ENCODE measurements at places on chromosomes 3 and 15. TPM values are rescaled to one million over a fixed set of nuclear protein-coding genes. Genes with fewer than 3 reads are reported as not detected.

ZNF662 gene
- polyA plus RNA-seq: 0.43 TPM

ZNF660 gene
- not detected for polyA plus RNA-seq

PIERCE2 gene
- polyA plus RNA-seq: not detected

CFAP92 gene
- 0.20 TPM for polyA plus RNA-seq

ALDH1A3 gene
- not detected for polyA plus RNA-seq

CFAP100 gene
- not detected for polyA plus RNA-seq

SKOR1 gene
- polyA plus RNA-seq: not detected

PRC1 gene
- 0.47 TPM for polyA plus RNA-seq

DNA sequence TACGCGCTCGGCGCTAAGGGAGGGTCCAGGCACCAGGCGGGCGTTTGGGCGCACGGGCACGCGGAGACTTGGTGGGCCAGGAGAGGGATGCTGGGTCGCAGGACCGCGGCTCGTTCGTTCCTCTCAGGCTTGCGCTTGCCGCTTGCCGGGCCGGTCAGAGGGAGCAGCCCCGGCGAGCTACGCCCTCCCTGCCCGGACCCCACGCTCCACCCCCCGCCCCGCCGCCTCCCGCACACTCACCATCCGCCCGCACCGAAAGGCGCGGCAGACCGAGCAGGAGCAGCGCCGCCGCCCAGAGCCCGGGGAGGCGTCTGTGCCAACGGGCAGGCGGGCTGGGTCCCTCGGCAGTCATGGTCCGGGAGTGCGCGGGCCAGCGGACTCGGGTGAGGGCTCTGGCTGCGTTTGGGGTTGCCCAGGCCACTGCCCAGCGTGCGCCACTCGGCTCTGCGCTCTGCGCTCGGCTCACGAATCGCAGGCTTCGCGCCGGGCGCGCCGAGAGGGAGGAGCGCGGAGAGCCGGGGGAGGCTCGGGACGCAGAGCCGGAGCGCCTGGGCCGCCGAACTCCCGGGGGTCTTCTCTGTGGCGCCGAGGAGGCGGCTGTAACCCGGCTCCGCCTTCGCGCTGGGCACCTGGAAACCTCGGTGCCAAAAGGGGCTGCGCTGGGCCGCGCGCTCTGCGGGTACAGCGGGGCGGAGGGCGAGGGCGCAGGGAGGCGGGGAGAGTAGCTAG is at the start of gene SUSD5:
Gene SUSD5 (minus strand): TSS at position 365 of the 729 bp plus-strand sequence. CDS start 13 bp downstream, at position 352.
- H3K27ac ChIP-seq: no peak within 1 kb of the TSS
- no peaks in the 10 kb centered on the region for H3K36me3 ChIP-seq
- no peak within 1 kb of the TSS for H3K4me3 ChIP-seq
- no peaks in the 10 kb centered on the region for H3K27me3 ChIP-seq

GRCh38 chr3:120182613-120183511 is 88.6 kb upstream of the GSK3B start:
- H3K4me3 ChIP-seq: no peak overlapping the region
- no peak for DNase-seq
- H3K27me3 ChIP-seq: no peaks in the 10 kb centered on the region
- H3K36me3 ChIP-seq: no peaks in the 10 kb centered on the region

DNA sequence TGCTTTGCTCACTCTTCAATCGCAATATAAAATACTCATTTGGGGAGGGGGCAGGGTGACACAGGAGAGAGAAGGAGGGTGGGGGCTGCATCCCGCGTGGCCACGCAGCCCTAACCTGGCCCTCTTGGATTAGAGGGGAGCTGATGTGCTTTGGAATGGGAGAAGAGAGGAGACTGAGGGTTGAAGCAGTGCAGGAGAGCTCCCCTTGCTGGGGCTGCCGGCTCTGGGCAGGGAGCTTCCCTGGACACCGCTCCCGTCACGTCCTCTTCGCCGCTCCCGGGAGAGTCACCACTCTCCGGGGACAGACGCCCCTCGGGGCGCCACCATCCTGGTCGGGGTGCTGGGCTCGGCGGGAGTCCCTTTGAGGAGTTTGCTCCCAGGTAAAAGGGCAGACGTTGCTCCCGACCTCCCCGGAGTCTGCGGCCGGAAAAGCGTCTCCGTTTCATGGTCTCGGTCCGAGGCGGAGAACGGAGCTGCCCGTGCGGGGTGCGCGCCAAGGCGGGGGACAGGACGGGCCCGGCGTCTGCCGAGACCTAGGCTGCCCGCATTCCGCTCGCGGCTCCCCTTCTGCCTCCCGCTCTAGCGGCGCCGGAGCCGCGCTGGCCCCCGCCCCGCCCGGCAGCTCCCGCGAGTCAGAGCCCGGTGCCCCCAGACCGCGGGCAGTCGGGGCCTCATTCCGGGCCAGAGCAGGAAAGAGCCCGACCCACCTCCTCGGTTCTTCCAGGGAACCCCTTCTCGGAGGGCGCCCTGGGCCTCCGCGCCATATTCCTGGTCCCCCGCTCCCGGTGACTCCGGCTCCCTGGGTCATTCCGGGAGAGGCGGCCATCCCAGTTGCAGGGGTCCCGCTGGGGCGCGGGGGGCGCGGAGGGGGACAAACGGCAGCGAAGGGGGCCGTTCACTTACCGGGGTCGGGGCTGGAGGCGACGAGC is 603 bp downstream of the SLC7A14 start:
- H3K36me3 ChIP-seq: no peaks in the 10 kb centered on the region
- H3K27ac ChIP-seq: no peak overlapping the region
- no peaks in the 10 kb centered on the region for H3K27me3 ChIP-seq
- no peaks in the 10 kb centered on the region for H3K4me1 ChIP-seq
- no peak for DNase-seq

DNA sequence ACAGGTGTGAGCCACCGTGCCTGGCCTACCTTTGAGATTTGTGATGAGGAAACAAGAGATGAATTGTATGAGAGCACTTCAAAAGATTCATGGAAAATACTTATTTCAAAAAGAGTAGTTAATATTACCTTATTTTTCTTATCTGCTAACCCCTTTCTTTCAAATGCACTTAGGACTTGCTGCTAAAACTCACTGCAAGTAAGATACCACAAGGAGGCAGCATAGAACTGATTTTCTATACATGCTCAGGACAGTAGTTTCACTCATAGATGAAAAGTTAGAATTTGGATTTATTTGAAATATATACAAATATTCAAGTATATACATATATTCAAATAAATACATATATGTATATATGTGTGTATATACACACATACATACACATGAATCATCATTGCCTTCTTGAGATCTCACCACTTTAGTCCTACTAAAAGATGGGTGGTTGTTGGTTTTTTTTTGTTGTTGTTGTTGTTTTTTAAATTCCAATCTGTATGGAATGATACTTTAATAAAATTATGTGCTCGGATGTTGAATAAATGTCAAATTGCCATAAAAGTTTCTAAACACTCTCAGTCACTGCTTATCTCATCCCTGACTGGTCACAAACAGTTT is 2.4 kb downstream of the CCNDBP1 start:
- peaks cover 22% of the 10 kb centered on the region for H3K4me1 ChIP-seq
- H3K27me3 ChIP-seq: no peaks in the 10 kb centered on the region
- no peak overlapping the region for H3K27ac ChIP-seq
- no peak for DNase-seq
- no peak overlapping the region for H3K4me3 ChIP-seq

DNA sequence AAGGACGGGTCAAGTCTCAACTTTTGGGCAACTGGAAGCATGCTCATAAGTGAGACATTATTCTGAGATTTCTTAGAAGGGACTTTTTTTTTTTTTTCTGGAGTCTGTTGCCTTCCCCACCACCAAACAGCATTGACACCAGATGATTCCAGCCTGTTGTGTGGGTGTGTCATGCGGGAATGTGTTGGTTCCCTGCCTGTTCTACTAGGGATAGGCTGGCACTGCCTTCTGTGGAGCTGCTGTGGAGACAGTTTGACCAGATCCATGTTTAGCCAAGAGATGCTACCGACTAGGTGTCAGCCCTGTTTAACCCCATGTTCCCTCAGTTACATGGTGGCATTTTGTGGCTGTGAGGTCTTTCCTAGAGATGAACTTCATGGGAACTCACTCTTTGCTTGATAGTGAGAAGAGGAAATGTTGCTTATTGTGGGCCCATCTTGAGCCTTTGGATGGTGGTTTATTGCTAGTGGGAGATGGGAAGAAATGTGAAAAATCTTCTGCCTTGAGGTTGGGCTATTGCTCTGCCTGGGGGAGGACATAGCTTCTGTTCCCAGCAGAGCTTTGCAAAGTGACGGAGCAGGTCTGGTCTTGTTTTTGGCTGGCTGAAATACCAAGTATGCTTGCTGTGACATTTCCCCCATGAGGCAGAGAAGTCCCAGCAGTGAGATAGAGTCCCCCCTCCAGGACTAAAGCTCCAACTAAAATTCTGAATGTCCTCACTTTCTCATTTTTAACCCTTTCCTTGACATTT is 31.3 kb downstream of the TRAK1 start:
- no peaks in the 10 kb centered on the region for H3K36me3 ChIP-seq
- H3K27me3 ChIP-seq: no peaks in the 10 kb centered on the region
- H3K4me3 ChIP-seq: no peak overlapping the region
- no peak overlapping the region for H3K27ac ChIP-seq
- no peaks in the 10 kb centered on the region for H3K4me1 ChIP-seq

GRCh38 chr15:49135911-49136310 is 19.5 kb downstream of the COPS2 start:
- H3K4me3 ChIP-seq: no peak overlapping the region
- no peaks in the 10 kb centered on the region for H3K4me1 ChIP-seq
- peaks cover 73% of the 10 kb centered on the region for H3K36me3 ChIP-seq
- DNase-seq: no peak
- no peaks in the 10 kb centered on the region for H3K27me3 ChIP-seq

GRCh38 chr3:13273604-13274105 is 146.5 kb downstream of the NUP210 start:
- H3K27ac ChIP-seq: no peak overlapping the region
- H3K27me3 ChIP-seq: no peaks in the 10 kb centered on the region
- DNase-seq: no peak

GRCh38 chr3:51777985-51778384 is 1.1 kb downstream of the IQCF6 start:
- H3K4me1 ChIP-seq: no peaks in the 10 kb centered on the region
- no peak overlapping the region for H3K4me3 ChIP-seq
- DNase-seq: no peak
- H3K27me3 ChIP-seq: no peaks in the 10 kb centered on the region
- H3K36me3 ChIP-seq: no peaks in the 10 kb centered on the region

- no peaks in the 10 kb centered on the region for H3K36me3 ChIP-seq
- no peak for DNase-seq
- no peaks in the 10 kb centered on the region for H3K27me3 ChIP-seq
- no peaks in the 10 kb centered on the region for H3K4me1 ChIP-seq
Observed at GRCh38 chr3:11698326-11699082, 54.8 kb upstream of the VGLL4 start.

GRCh38 chr3:178396318-178396717 is 139.9 kb upstream of the KCNMB2 start:
- no peak for DNase-seq
- no peaks in the 10 kb centered on the region for H3K36me3 ChIP-seq
- no peak overlapping the region for H3K27ac ChIP-seq
- H3K4me3 ChIP-seq: no peak overlapping the region
- H3K27me3 ChIP-seq: no peaks in the 10 kb centered on the region

GRCh38 chr3:155805204-155805801 is 775 bp downstream of the C3orf33 start:
- peak overlapping the region; percentile 79 for H3K27ac ChIP-seq
- no peaks in the 10 kb centered on the region for H3K4me1 ChIP-seq

GRCh38 chr15:101310508-101310907 is 15.5 kb upstream of the SNRPA1 start:
- no peaks in the 10 kb centered on the region for H3K36me3 ChIP-seq
- H3K4me3 ChIP-seq: no peak overlapping the region
- no peaks in the 10 kb centered on the region for H3K4me1 ChIP-seq

GRCh38 chr3:150384296-150385212 is 23.5 kb upstream of the TSC22D2 start:
- H3K27ac ChIP-seq: peak overlapping the region; percentile 42
- peak; percentile 70 for DNase-seq
- peak overlapping the region; percentile 46 for H3K4me3 ChIP-seq
- H3K27me3 ChIP-seq: no peaks in the 10 kb centered on the region
- H3K36me3 ChIP-seq: no peaks in the 10 kb centered on the region

GRCh38 chr3:110814170-110815007 is 257.2 kb upstream of the NECTIN3 start:
- DNase-seq: no peak
- no peaks in the 10 kb centered on the region for H3K27me3 ChIP-seq
- H3K4me1 ChIP-seq: no peaks in the 10 kb centered on the region
- no peak overlapping the region for H3K4me3 ChIP-seq
- no peak overlapping the region for H3K27ac ChIP-seq

GRCh38 chr3:11284011-11284410 is 11.8 kb downstream of the ATG7 start:
- no peak for DNase-seq
- peaks cover 18% of the 10 kb centered on the region for H3K36me3 ChIP-seq
- H3K27ac ChIP-seq: no peak overlapping the region
- peaks cover 14% of the 10 kb centered on the region for H3K4me1 ChIP-seq

- H3K36me3 ChIP-seq: no peaks in the 10 kb centered on the region
- H3K27me3 ChIP-seq: no peaks in the 10 kb centered on the region
- no peak for DNase-seq
- H3K27ac ChIP-seq: no peak overlapping the region
Observed at GRCh38 chr3:47976135-47976732, 40.0 kb downstream of the MAP4 start.

- H3K4me1 ChIP-seq: no peaks in the 10 kb centered on the region
- DNase-seq: no peak
- no peaks in the 10 kb centered on the region for H3K27me3 ChIP-seq
- H3K27ac ChIP-seq: no peak overlapping the region
- H3K4me3 ChIP-seq: no peak overlapping the region
- H3K36me3 ChIP-seq: no peaks in the 10 kb centered on the region
Observed at GRCh38 chr3:73766599-73767381, 142.0 kb upstream of the PDZRN3 start.

DNA sequence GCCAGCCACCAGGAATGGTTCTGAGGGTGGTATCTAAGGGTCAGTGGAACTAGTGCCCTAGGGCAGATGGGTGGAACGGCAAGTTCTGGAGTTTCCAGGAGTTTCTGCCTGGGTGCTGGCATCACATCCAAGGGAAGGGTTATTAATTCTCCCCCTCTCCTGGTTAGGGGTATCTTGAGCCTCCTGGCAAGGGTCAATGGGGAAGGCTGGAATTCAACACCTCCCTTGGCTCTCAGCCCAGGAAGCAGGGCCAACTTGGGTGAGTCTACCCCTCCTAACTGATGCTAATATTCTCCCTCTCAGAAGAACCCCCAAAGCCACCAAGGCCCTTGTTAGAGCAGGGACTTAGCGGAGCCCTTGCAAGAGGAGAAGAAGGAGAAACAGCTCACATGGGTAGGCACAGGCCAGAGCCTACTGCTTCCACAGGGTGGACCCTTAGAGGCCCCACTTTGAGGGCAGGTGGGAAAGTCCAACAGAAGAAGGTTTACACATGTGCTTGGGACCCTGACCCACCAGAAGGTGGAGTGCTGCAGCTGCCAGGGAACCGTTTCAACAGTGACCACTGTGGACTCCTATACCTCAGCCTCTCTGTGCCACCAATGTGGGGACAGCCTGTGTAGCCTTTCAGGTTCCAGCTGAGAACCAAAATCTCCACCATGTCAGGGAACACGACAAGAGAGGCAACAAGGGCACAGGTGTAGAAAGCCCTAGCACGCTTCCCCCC is 3.3 kb downstream of the TMEM115 start:
- DNase-seq: no peak
- H3K27me3 ChIP-seq: no peaks in the 10 kb centered on the region
- peaks cover 40% of the 10 kb centered on the region for H3K4me1 ChIP-seq
- H3K4me3 ChIP-seq: peak overlapping the region; percentile 16
- peak overlapping the region; percentile 93 for H3K27ac ChIP-seq
- H3K36me3 ChIP-seq: peaks cover 5% of the 10 kb centered on the region

All from naive thymus-derived CD4-positive, alpha-beta T cell (primary cell).